ENCODE measurements at places on chromosomes 2 and 18.

DNA sequence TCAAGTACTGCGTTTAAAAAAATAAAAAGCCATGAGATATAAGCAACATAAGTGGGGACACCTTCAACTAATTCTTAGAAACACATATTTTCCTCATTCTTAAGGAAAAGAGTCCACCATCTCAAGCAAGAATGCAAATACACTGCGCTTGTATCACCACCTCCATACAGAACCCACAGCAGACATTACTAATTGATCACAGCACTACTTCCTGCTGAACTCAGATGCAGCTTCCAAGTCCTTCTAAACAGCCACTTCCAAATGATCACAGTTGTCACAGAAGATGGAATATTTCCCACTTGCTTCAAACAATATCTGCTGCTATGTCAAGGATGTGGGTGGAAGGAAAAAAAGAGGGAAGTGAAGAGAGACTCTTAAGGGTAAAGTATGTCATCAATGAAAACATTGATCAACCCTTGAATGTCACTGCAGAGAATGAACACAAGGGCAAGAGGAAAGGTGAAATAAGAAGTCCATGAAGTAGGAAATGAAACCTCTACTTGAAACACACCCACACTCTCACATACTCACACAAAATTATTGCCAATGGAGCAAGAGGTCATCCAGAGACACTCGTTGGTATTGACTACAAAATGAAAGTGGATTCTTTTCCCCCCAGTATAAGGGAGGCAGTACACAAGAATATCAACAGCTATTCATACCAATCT, 22.1 kb downstream of the TGFA start:
- no peak for DNase-seq

GRCh38 chr2:96502891-96503636, 2.1 kb downstream of the NEURL3 start:
- DNase-seq = no peak

- peak; percentile 55 for DNase-seq
These were observed 10.8 kb downstream of the SPDYA start for GRCh38 chr2:28821295-28821958.

- no peak for DNase-seq
These were observed 93.1 kb downstream of the MBP start for GRCh38 chr18:77039196-77040130.

DNA sequence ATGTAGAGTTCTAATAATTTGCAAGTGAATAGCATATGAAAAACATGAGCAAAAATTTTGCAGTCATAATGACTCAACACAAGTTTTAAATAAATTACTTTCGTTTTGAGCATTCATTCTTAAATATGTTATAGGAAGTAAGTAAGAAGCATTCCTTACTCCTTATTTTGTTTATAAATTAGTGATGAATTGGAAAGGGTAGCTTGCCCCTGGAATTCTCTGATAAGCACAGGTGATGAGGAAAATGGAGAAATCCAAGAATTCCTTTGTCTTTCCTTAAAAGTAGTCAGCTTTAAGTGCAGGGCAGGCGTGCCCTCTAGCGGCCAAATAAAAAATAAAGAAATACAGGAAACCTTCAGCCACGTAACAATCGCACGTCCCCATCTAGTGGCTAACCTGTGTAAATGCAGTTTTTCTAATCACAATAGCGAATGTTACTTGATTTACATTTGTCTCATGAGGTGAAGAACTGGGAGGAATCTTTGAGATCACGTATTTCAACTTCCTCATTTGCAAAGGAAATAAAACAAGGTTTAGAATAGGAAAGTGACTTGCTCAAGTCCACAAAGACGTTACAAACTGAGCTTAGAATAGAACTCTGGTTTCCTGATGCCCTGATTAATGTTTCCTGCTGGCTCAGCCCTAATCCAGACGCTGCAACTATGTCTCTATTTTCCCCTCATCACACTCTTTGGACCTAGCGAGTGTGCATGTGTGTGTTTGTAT, 47.2 kb upstream of the ZNG1B start:
- peak; percentile 88 for DNase-seq

- DNase-seq = no peak
These were observed 849 bp upstream of the CYP27C1 start for GRCh38 chr2:127220768-127221527.

DNA sequence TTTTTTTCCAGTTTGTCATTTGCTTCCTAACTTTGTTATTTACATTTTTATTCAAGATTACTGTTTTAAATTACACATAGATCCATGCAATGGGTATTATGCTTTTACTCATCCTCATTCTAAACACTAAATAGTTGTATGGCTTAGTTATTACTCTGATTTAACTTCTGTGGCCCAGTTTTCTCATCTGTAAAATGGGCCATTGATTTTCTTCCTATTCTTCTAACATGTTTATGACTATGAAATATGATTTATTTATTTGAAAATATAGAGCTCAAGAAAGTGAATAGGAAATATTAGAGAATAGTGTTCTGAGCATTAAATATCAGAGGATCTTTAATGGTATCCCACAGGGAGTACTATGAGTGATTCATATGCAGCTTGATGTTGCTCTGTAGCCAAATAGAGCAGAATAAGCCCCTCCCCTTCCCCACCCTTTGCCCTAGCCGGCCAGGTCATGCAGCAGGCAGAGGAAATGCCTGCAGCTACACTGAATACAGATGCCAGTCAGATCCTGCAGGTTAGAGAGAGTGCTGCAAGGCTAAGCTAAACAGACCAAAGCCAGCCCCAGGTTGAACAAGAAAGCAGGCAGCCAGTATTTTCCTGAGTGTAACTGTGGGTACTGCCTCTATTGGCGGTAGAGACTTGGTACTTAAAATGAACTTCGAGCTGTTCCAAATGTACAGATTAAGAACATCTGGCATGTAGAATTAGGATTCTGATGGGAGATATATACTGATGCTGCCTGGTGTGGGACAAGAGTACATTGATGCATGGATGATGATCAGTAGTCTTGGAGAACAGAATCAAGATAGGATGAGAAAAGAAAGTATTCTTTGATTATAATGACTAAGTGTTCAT, 11.7 kb upstream of the ACYP2 start:
- peak; percentile 58 for DNase-seq

- DNase-seq = no peak
These were observed 2.0 kb downstream of the DLX1 start for GRCh38 chr2:172087207-172087779.

- DNase-seq = no peak
These were observed 161.2 kb downstream of the GLI2 start for GRCh38 chr2:120896901-120897300.
